Activated naive CD8-positive, alpha-beta T cell treated with anti-CD3 and anti-CD28 coated beads for 36 hours (primary cell): ENCODE measurements at places on chromosomes 11 and 22. TPM values are rescaled to one million over a fixed set of nuclear protein-coding genes. Genes with fewer than 3 reads are reported as not detected.

The TSSK2 gene
- total RNA-seq = not detected

The MS4A12 gene
- not detected for total RNA-seq

The ARVCF gene
- total RNA-seq = 1.6 TPM

The KMT5B gene
- total RNA-seq = 18.4 TPM

The KCNC1 gene
- not detected for total RNA-seq

The CTSF gene
- 1.2 TPM for total RNA-seq

The LRRC4C gene
- not detected for total RNA-seq

The SLC22A6 gene
- not detected for total RNA-seq

The KCNK4 gene
- total RNA-seq = not detected

The TRIM21 gene
- 37.1 TPM for total RNA-seq

The CATSPERZ gene
- total RNA-seq = not detected

The APOL5 gene
- total RNA-seq = not detected

The MEI1 gene
- 23.4 TPM for total RNA-seq

The RAPSN gene
- not detected for total RNA-seq

The HTR3A gene
- not detected for total RNA-seq

The IRAG1 gene
- not detected for total RNA-seq

The GGT5 gene
- total RNA-seq = not detected

The FDX1 gene
- total RNA-seq = 18.2 TPM

The UBQLNL gene
- not detected for total RNA-seq

The KIF18A gene
- 19.8 TPM for total RNA-seq

The KCNJ1 gene
- total RNA-seq = not detected

The UCP3 gene
- total RNA-seq = 0.89 TPM

The BAIAP2L2 gene
- total RNA-seq = 0.39 TPM

The HEPN1 gene
- total RNA-seq = not detected

The C11orf42 gene
- not detected for total RNA-seq

The LRRC55 gene
- total RNA-seq = not detected

The OMP gene
- not detected for total RNA-seq

The RAC2 gene
- total RNA-seq = 518 TPM

The LRRC74B gene
- not detected for total RNA-seq

The RANGAP1 gene
- total RNA-seq = 177 TPM

The OR8A1 gene
- total RNA-seq = not detected

The DBX1 gene
- not detected for total RNA-seq

The GLYATL1 gene
- total RNA-seq = 0.52 TPM

The MUC5AC gene
- not detected for total RNA-seq

The HSPB2 gene
- not detected for total RNA-seq

The SCGB1D2 gene
- not detected for total RNA-seq

The NUDT22 gene
- 58.4 TPM for total RNA-seq

The FOLR2 gene
- not detected for total RNA-seq

The MYBPC3 gene
- total RNA-seq = not detected
